Forelimb muscle (tissue), 1 donor: ENCODE measurements at places on chromosomes 3 and 15. TPM values are rescaled to one million over a fixed set of nuclear protein-coding genes. Genes with fewer than 3 reads are reported as not detected.

Gene C15orf62
- polyA plus RNA-seq: 1.9 TPM

Gene TNFSF10
- 9.4 TPM for polyA plus RNA-seq

Gene SLC9A9
- 10.0 TPM for polyA plus RNA-seq

Gene C2CD4A
- polyA plus RNA-seq: 0.04 TPM

Gene CKMT1B
- not detected for polyA plus RNA-seq

Gene PLCL2
- polyA plus RNA-seq: 13.7 TPM

Gene ZDHHC3
- 40.9 TPM for polyA plus RNA-seq

Gene NTRK3
- 2.6 TPM for polyA plus RNA-seq

- DNase-seq: no peak
Measured at GRCh38 chr3:49750056-49750455, 26.3 kb upstream of the GMPPB start.

- no peak for DNase-seq
Measured at GRCh38 chr3:45497963-45498362, 96.6 kb upstream of the LIMD1 start.

- peak; percentile 35 for DNase-seq
Measured at GRCh38 chr3:27312044-27312668, 57.0 kb downstream of the NEK10 start.

GRCh38 chr3:23113455-23114171 lies 89.5 kb upstream of the UBE2E2 start:
- no peak for DNase-seq

GRCh38 chr3:42996633-42997075 lies 17.5 kb downstream of the GASK1A start:
- no peak for DNase-seq

DNA sequence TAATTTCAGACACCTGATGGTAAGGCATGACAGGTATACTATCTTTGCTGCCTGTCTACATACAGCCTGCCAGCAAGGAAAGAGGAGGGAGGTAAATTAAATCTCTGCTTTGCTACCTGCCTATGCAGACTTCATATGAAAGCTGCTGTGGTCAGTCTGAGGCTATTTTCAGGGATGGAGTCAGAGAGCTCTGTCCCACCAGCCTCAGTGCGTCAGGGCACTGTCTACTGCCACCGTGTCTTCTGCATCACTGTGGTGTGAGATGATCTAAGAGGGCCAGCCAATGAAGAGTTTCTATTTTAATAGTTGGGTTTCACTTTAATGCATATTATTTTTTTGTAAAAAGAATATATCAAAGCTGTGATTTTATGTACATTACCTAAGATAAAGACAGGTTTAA lies 125.6 kb downstream of the CADPS start:
- no peak for DNase-seq

DNA sequence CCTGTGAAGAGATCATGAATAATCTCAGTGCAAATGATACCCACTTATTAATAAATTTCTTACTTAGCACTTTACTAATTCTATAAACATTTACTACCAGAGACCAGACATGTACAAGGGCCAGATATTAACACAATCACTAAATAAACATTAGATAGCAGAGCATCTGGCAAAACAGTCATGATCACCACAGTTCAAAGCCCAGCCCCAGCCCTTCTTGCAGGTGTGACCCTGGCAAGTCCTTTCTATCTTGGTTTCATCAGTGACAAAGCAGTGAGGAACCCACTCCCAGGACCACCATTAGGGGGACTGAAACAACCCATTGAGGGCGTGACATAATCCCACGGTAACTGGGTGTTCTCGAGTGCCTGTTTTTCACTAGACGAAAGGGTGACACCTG lies 11.6 kb downstream of the ZXDC start:
- no peak for DNase-seq

- no peak for DNase-seq
Measured at GRCh38 chr3:153614140-153614539, 452.1 kb downstream of the RAP2B start.

GRCh38 chr15:48759921-48760320 lies 50.9 kb downstream of the CEP152 start:
- no peak for DNase-seq

DNA sequence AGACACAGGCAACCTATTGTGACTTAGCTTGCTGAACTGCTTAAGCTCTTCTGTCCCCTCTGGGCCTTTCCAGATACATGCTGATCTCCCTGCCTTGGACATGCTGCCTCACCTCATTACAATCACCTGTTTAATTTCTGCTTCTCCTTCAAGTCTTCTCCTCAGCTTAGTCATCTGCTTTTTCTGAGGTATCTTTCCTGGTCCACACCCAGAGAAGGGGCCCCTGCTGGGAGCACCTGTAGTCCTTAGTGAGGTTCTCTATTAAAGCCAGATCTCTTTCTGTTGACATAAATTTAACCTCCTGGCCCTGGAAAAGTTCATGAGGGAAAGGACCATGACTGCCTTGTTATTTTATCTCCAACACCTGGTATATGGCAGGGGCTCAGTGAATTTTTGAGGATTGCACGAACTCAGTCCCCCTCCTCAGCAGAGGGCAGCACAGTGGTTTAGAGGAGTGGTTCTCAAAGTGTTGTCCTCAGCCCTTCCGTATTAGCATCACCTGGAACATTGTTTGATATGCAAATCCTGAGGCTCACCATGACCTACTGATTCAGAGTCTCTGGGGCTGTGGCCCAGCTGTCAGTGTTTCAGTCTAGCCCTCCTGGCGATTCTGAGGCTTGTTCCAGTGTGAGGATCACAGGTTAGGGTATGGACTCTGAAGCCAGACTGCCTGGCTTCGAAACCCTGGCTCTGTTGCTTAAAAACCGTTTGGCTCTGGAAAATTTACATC lies 12.7 kb downstream of the COL6A6 start:
- DNase-seq: no peak

GRCh38 chr3:75192146-75192616 lies 471.9 kb upstream of the FRG2C start:
- DNase-seq: no peak

DNA sequence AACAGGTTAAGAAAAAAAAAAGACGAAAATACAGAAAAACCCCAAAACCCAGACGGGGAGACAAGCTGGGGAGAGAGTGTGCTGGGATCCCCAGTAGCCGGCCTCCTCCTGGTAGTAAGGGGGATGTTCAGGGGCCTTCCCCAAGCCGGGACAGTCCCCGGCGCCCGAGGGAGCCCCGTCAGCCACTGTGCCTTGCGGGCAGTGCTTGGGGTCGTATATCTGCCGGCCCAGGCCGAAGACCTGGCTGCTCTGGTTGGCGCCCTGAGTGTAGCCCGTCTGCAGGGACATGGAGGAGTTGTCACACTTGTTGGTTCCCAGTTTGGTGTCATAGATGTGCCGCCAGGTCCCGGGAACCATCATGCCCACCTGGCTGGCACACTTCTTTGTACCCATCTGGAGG lies 287.2 kb upstream of the GADL1 start:
- DNase-seq: no peak

- no peak for DNase-seq
Measured at GRCh38 chr3:43256714-43257461, 29.5 kb upstream of the SNRK start.

GRCh38 chr15:95016511-95017229 lies 785.3 kb downstream of the MCTP2 start:
- DNase-seq: no peak

DNA sequence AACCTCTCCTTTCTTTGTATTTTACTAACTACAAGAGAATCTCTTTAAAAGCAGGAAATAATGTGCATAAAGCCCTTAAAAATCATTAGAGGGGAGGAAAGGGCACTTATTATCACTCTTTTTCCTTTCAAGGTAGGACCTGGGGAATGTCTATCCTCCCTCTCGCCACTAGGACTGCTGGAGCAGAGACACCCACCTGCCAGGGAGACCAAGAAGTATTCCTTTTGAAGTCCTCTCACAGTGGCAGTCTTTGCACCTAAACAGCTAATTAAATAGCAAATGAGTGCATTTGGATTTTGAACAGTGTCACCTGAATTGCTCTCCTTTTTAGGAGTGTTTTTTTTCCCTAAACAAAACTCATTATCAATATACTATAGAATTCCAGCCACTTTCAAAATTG lies 874.1 kb downstream of the ZPLD1 start:
- DNase-seq: no peak

- DNase-seq: no peak
Measured at GRCh38 chr15:70160803-70161565, 63.3 kb upstream of the TLE3 start.

DNA sequence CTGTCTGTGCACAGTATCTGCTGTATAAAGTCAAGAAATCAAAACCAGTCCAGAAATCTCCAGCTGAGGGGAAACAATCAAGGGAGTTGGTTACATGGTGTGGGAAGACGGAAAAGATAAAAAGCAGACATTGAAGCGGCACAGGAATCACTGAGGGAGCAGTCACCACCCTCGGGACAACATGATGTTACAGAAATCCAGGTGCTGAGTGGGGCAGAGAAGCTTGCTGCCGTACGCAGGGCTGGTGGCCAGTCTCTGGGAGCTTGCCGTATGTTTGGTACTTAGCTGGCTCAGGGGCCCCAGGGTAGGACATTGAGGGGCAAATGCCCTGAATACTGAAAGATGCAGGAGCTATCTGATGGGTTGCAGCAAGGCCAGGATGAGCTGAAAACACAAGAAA lies 237.9 kb downstream of the EDEM1 start:
- no peak for DNase-seq

GRCh38 chr15:43184407-43185124 lies 637 bp upstream of the CCNDBP1 start:
- DNase-seq: no peak

- no peak for DNase-seq
Measured at GRCh38 chr3:156635973-156636372, 38.4 kb upstream of the TIPARP start.

- no peak for DNase-seq
Measured at GRCh38 chr15:62454567-62455172, 289.6 kb upstream of the C2CD4B start.
